ENCODE measurements at places on chromosomes 5 and 9.

DNA sequence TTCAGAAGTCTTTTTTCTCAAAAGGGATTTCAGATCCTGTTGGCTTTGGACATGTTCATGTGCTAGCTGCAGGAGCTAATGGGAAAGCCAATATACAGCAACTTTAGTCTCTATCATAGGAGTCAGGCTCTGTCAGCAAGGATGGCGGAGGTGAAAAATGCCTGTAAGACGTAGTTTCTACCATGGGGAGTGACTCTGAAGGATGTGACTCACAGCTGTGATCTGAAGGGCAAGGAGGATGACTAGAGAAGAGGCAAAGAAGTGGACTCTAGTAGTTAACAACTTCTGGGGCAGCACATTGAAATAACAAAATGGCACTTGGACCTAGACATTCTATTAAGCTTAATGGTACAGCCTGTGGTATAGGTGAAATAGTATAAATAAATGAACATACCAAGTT is 3.1 kb upstream of the NDUFS4 start:
- no peak for DNase-seq

DNA sequence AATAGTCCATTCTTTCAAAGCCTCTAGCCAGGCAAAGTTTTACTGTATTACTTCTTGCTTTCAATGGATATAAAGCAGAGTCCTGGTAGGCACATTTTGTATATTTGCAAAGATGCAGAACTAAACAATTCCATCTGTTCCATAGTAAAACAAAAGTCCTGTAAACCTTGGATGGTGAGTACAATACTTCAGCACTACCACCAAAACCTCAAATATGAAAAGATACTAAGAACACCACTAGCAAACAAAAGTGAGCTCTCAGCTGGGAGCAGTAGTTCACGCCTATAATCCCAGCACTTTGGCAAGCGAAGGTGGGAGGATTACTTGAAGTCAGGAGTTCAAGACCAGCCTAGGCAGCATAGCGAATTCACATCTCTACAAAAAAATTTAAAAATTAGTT is 195.0 kb downstream of the MSX2 start:
- no peak for DNase-seq

GRCh38 chr5:146797658-146798057 is 80.9 kb downstream of the PPP2R2B start:
- no peak for DNase-seq

GRCh38 chr5:37316027-37316426 is 54.9 kb downstream of the NUP155 start:
- DNase-seq = no peak

DNA sequence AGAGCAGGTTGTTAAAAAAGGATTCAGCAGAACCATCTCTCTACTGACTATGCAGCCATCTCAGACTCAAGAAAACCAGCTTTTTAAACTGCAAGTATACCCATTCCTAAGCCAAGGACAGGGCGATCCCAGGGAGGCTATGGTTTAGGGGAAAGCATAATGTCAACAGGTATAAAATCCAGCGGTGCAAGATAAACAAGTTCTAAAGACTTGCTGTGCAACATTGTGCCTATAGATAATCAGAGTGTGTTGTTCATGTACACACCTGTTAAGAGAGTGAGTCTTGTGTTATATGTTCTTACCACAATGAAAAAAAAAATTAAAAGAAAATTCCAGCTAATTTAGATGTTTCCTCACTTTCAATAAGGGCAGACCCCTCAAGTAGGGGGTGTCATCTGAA is 63.6 kb upstream of the DIRAS2 start:
- DNase-seq = no peak

- DNase-seq = peak; percentile 28
Measured at GRCh38 chr5:177473443-177474001, at the start of gene DBN1. Gene DBN1 (minus strand): TSS chr5:177473634. CDS start chr5:177473521, 113 bp downstream.

- DNase-seq = no peak
Measured at GRCh38 chr9:136232969-136233368, 12.6 kb downstream of the QSOX2 start.

DNA sequence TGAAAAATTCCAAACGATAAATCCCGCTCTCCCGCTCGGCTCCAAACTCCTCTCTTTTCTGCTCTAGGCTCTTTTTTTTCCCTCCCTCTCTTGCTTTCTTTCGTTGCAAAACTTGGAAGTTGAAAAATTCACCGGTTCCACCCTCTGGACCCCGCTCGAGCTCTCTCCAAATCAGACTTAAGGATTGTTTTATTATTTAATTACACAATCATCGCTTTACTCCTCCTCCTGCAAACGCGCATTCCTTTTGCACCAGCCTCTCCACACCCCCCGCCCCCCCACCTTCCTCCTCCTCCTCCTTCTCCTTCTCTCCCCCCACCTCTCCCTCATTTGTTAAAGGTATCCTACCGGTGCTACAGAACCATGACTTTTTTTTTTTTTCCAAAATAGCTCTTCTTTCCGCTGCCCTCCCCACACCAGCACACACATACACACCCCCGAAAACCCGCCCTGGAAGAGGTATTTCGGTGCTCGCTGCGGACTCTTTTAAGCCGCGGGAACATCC is 535 bp upstream of the NFIB start:
- no peak for DNase-seq

DNA sequence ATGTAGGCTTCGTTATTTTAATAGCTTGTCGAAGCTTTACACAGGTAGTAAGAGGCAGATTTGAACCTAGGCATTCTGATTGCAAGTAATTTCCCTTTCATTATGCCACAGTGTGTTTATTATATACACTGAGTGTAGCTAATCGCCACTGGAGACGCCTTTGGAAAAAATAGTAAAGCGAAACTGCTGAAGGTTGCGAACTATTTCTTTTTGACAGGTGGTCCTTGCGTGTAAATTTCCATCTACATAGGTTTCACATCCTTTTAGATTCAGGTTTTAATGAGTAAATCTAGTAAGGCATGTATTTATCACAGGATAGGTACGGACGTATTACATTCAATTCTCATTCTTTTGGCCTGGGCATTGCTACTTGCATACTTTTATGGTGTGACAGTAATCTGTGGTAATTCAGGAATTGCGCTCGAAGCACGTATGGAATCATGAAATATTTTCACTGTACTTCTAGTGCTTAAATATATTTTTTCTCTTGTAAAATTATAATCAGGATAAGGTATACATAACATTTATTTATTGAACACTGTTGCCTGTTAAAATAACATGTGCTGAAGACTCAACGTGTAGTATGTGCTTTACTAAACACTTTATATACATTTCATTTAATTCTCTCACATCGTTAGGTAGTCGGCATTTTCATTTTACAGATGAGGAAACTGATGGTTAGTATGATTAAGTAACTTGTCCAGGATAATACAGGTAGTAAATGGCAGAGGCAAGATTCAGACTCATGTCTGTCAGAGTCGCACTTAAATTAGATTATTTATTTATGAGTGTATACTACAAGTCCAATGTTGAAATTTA is 1.8 kb downstream of the MARCHF6 start:
- peak; percentile 44 for DNase-seq

GRCh38 chr5:169706758-169707450 is 69.8 kb downstream of the DOCK2 start:
- DNase-seq = no peak

DNA sequence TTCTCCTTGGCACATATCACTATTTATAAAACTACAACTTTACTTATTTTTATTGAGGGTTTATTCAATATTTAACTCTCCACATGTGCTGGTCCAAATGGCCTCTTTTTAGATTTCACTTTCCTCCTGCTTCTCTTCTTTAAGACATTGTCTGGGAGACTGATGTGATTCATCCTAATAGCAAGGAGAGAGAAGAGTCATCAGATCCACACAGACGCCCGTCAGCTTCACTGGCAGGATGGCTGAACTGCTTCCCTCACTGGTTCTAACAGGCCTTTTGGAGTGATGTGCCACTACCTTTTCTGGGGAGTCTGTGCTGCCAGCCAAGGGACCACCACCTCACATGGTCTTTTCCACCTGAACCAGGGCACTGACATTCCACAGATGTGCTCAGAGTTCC is 16.5 kb upstream of the ROR2 start:
- DNase-seq = no peak

GRCh38 chr5:107672211-107673038 is 1.7 kb upstream of the EFNA5 start:
- DNase-seq = no peak

DNA sequence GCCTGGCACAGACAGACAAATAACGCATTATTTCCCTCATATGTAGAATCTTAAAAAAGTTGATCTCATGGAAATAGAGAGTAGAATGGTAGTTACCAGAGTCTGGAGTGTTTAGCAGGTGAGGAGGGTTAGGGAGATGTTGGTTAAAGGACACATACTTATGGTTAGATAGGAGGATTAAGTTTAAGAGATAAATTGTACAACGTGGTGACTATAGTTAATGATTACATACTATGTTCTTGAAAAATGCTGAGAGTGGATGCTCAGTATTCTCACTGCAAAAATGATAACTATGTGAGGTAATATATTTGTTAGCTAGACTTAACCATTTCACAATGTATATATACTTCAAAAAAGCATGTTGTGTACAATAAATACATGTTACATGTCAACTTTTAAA is 38.0 kb downstream of the CERT1 start:
- DNase-seq = no peak

DNA sequence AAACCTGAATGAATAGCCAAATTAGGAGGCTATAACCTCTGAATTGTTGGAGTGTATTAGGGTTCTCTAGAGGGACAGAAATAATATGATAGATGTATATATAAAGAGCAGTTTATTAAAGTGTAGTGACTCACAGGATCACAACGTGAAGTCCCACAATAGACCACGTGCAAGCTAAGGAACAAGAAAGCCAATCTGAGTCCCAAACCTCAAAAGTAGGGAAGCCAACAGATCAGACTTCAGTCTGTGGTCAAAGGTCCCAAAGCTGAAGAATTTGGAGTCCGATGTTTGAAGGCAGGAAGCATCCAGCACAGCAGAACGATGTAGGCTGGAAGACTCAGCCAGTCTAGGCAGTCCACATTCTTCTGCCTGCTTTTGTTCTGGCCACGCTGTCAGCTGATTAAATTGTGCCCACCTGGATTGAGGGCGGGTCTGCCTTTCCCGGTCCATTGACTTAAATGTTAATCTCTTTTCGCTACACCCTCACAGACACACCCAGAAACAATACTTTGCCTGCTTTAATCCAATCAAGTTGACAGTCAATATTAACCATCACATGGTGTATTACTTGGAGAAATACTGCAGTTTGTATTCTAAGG is 550.6 kb downstream of the CDH10 start:
- DNase-seq = no peak

DNA sequence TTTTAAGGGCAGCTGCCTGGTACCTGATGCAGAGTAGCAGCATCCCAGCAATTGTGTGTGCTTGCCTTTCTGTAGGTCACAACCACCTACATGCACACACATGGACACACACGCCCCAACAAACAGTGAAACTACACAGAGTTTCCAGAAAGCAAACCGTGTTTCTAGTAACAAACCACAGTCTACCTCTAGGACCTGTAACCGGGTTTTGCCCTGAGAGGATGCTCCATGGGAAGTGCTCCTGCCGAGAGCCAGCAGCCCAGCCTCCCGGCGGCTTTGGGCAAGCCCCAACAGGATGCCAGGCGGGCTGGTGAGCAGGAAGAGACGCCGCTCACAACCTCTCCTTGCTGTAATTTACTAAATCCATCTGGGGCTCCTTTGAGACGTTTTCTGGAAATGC is 4.1 kb upstream of the TCF7 start:
- no peak for DNase-seq

- DNase-seq = no peak
Measured at GRCh38 chr9:33765411-33765810, 29.9 kb upstream of the PRSS3 start.

DNA sequence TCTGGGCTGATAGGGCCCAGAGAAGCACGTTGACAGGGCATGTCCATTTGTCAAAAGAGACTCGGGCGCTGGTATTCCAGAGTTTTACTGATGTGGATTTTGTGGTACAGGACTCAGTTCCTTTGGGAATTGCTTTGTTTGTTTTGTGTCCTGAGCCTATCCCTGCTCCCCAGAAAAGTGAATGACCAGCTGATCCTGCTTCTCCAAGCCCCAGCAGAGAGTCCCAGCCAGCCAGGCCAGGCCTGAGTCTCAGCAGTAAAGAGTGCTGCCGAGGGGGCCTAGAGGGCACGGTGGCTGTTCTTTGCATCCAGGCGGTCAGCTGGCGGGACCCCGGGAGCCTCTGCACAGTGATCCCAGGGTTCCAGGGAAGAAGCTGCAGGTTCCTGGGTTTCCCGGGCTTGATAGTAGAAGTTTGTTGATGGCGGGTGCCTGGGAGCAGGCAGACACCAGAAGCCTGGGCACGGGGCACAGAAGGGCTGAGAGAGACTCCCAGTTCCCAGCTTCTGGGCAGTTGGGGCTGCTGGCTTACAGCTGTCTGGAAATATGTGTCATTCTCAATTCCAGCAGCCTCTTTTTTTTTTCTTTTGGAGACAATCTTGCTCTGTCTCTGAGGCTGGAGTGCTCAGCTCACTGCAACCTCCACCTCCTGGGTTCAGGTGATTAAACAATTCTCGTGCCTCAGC is 8.7 kb downstream of the PRDM12 start:
- no peak for DNase-seq

DNA sequence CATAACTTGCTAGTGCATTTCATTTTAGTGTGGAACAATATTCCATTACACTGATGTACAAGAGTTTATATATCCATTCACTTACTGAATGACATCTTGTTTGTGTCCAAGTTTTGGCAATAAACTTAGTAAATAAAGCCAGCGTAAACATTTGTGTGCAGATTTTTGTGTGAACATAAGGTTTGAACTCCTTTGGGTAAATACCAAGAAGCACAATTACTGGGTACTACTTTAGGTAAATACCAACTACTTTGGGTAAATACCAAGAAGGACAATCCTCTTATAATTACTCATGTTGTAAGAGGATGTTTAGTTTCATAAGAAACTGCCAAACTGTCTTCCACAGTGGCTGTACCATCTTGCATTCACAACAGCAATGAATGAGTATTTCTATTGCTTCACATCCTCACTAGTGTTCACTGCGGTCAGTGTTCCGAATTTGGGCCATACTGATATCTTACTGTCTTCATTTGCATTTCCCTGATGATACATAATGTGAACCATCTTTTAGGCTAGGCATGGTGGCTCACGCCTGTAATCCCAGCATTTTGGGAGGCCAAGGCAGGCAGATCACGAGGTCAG is 2.3 kb upstream of the SYK start:
- no peak for DNase-seq

DNA sequence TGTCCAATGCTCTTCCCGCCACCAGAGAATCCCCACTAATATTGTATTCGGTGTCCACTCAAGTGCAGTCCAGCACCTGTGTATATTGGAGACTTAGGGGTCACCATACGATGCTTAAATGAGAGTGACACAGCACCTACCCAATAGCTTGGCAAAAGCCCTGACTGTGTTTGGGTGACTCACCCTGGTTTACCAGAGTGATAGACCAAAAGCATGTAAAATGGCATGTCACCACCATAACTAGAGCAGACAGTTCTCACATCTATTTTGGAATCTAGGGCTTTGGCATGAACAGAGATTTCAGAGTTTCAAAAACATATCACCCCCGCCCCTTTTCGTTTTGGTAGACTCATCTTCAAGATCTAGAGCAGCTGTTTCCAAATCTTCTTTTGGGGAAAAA is 217.3 kb upstream of the RASEF start:
- DNase-seq = no peak

GRCh38 chr5:145587308-145587672 is 247.9 kb downstream of the PRELID2 start:
- DNase-seq = no peak

Data from CD4-positive, alpha-beta T cell treated with Interleukin-12 subunit alpha and Interleukin-12 subunit beta, for 1 hour (primary cell).